ENCODE measurements at places on chromosomes 2 and 18. TPM values are rescaled to one million over a fixed set of nuclear protein-coding genes. Genes with fewer than 3 reads are reported as not detected.

Gene DPYSL5
- not detected for total RNA-seq

Gene GPATCH11
- 2.7 TPM for total RNA-seq

Gene PLGLB2
- 0.76 TPM for total RNA-seq

Gene HOXD4
- total RNA-seq = not detected

Data from placental epithelial cell (primary cell).